ENCODE measurements at places on chromosomes 5 and 9.

- DNase-seq: no peak
Observed at GRCh38 chr9:71793386-71794105, 25.2 kb upstream of the CEMIP2 start.

DNA sequence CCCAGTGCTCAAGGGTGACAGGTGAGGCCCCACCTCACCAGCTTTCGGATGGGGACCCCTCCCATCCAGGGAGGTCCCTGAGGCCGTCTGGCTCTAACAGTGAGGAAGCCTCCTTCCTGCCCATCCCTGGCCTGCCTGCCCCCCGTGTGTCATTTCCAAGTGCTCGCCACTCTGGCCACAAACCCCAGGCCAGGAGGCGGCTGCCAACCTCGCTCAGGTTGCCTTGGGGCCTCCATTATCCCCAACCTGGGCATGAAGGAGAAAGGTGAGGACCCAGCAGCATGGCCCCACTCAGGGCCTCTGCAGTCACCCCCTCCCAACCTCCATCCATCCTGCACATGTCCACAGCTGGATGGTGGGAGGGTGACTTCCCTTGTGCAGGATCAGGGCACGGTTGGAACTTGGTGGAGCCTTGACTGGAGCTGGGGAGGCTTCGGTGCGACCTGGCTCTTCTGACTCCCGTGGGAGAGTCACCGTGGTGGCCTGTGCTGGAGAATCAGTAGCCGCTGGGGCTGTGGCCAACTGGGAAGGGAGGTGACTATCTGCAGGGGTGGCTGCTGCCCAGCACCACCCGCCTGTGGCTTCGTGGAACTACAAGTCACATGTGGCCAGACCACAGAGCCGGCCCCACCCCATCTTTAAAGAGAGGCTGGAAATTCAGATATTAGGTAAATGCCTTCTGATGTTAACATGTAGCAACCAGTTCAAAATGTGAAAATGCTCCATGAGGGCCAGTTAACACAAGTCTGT lies 37.5 kb upstream of the GFPT2 start:
- no peak for DNase-seq

GRCh38 chr5:175867587-175868347 lies 3.6 kb upstream of the CPLX2 start:
- DNase-seq: no peak

- DNase-seq: no peak
Observed at GRCh38 chr9:122936464-122936863, 4.4 kb upstream of the RABGAP1 start.

DNA sequence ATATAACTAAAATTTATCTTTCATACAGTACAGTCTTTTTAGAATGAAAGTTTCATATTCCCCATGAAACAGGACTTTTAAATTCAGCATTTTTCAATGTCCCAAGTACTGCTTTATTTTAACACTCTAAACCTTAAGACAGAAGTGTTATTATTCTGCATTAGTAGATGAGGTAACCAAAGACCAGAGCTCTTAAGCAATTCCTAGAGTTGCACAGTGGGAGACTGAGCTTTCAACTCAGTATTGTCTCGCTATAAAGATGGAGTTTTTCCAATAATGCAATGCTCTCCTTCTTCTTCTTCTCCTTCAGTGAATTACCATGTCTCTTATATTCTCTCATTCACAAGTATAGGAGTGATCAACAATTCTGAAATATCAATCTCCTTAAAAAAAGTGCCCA lies 479.7 kb downstream of the CETN3 start:
- DNase-seq: no peak

Data from CD4-positive, alpha-beta T cell treated with Interferon gamma for 1 hour (primary cell).